NCI-H1417 (cell line): ENCODE measurements at places on chromosomes 5 and 9.

GRCh38 chr9:89361816-89362646 lies 43.7 kb downstream of the SECISBP2 start:
- no peak for DNase-seq

DNA sequence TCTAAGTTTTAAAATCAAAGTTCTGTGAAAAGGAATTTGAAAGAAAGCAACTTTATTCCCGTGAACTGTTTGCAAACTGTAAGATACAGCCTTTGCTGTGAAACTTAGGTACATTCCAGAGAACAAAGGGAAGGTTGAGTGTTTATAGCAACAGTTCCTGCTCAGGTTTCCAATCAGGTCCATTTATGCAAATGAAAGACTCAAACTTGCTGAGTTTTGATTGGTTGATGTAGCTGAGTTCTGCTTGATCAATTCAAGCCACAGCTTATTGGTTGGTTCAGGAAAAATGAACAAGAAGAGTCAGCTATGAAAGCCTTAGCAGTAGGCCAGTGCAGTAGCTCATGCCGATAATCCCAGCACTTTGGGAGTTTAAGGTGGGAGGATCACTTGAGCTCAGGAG lies 37.9 kb downstream of the SLC27A6 start:
- no peak for DNase-seq

DNA sequence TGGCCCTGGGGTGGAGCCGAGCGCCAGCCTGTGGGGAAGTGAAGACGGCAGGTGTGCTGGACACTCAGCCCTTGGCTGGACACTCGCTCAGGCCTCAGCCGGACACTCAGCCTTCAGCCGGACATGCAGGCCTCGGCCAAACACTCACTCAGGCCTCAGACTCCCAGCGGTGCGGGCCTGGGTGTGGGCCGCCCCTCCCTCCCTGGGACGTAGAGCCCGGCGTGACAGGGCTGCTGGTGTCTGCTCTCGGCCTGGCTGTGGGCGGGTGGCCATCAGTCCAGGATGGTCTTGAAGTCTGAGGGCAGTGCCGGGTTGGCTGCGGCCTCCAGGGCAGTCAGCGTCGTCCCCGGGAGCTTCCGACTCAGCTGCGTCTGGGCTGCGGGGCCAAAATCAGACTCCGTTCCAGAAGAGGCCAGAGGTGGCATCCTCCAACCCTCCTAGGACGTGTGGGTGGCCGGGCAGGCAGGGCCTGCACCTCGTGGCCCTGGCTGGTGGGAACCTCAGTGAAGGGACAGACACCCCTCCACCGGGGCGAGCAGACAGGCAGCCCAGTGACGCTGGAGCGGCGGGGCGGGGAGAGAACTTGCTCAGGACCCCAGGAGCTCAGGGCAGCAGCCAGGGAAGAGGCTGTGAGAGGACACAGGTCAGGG lies 28.4 kb downstream of the SLC6A18 start:
- no peak for DNase-seq

DNA sequence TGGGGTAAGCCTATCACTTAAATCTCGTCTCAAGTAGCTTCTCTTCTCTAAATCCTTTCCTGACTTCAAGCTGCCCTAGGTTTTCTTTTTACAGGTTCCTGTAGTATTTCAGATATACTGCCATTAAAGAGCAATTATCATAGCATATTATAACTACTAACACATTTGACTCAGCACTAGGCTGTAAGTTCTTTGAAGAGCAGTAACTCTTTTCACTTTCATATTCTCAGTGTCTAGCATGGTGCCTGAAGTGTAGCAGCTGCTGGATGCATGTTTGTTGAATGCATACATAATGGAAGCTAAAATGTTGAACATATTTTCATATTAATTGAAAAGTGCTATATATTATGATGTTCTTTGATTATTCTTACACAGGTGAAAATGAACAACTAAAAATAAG lies 22.5 kb downstream of the CCDC152 start:
- DNase-seq, result no peak

DNA sequence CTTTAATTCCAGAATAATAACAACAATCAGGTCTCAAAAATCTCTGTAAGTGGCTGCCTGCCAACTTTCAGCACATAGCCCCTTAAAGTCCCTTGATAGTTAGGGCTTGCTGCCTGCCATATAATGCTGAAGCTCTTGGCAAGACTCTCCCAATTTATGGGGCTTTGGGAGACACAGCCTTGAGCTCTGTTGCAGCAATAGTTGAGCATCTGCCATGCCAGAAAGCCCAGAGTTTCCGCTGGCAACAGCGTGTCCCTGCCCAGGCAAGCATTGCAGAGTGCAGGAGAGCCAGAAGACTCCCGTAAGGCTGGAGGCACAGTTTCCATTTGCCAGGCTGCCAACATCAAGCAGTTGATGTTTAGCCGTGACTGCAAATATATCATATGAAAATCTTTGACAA lies 678.5 kb upstream of the NUDT12 start:
- DNase-seq, result no peak

DNA sequence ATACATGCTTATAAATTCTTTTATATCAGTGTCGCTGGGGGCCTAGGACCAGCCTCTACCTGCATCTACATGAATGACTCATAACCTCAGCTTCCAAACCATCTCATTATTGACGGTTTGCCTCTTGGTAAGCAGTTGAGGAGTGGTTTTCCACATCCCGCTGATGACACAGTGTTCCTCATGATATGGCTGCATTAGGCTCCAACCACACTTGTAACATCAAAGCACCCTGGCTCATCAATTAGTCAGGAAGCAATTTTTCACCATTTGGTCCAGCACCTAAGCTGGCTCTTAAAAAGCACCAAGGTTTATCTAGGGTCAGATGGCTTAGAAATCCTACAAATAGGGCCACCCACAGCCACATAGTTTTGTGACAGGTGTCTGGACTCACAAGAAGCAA lies 402.4 kb downstream of the ARHGEF28 start:
- no peak for DNase-seq

GRCh38 chr5:172407241-172407691 lies 47.1 kb downstream of the SH3PXD2B start:
- DNase-seq, result no peak

DNA sequence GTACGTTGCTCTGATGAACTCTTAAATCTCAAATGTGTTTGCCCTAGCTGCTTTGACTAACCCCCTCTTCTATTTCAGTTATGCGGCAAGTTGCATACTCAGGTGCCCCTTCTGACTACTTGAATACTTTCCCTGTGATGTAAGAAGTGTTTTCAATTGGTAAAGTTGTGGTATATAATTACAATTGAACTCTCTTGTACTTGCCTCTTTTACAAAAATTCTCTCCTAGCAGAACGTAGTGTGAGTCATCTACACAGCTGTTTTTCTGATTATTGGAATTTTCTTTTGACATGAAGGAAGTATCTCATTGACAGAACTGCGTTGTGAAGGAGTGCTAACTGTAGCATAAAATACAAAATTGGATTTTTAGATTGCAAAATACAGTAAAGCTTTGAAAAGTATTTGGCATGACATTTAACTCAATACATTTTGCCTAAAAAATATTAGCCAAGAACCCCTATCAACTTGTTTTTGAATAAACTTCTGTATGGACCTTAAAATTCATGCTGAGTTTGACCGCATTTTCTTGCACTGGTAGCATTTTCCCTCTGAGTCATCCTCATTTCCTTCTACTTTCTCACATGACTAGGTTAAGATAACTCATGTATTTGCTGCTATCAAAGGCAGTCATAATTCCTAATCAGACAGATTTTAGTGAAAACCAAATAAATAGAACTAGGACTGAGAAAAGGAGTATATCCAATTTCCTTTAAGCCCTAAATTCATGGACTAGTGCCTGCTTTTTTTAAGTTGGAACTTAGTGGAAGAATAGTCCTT lies 6.3 kb downstream of the CRHBP start:
- DNase-seq, result no peak

GRCh38 chr9:130789747-130790672 lies 45.0 kb upstream of the ABL1 start:
- no peak for DNase-seq

- DNase-seq, result no peak
These were observed 72.0 kb downstream of the CEP120 start for GRCh38 chr5:123351240-123351639.

DNA sequence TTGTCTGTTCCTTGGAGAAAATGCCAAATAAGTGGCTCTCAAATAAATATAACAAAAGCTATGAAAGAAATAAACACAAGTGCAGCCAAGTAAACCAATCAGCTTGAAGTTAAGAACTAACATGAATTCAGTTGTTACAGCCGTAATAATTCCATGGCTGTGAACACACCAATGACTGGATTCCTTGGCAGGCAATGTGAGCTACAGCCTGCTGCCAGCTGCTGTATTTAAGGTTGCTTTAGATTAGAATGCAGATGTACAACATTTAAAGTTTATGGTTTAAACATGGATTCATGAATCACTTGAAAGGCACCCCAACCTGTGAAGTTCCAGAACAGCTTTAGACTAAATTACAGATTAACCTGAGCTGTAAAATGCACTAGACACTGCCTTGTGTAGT lies 626.4 kb upstream of the SEMA6A start:
- no peak for DNase-seq

DNA sequence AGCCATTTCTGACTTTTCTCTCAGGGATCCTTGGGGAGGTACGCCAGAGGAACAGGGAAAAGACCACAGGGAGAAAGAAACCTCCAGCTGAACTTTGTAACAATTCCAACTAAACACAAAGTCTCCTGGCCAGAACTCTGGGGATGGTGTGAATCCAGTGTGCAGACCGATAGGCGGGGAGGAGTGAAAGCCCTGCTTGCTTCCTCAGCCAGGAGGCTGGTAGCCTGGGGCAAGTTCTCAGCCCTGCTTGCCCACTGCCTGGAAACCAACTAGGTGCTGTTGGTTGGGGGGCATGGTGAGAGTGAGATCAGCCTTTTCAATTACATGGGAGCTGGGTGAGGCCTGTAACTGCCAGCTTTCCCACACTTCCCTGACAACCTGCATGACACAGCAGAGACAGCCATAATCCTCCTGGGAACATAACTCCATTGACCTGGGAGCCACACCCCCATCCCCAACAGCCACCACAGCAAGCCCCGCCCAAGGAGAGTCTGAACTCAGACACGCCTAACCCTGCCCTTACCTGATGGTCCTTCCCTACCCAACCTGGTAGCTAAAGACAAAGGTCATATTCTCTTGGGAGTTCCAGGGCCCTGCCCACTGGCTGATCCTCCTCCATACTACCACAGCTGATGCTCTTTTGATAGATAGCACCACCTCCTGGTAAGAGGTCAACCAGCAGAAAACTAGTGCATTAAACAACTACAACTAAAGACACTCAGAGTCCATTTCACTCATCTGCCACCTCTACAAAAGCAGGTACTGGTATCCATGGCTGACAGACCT lies 100.1 kb upstream of the TNFAIP8 start:
- DNase-seq, result no peak

DNA sequence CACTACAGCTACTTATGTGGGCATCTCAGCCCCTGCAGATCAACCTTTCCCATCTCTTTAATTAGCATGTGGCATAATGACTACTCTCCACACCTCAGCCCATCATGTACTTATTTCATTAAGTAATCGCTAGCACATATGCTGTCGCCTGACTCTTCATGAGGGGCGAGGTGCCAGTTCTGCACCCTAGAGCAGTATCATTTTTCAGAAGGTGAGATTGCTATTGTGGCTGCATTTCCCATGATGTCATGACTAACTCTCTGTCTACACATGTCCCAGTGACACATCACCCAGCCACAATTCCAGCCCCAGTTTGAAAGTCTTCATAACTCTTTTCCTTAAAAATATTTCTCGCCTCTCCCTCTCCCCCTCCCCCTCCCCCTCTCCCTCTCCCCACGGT lies 7.6 kb upstream of the F2RL1 start:
- DNase-seq, result no peak

- no peak for DNase-seq
These were observed 20.9 kb downstream of the RFK start for GRCh38 chr9:76373173-76373783.

- peak; percentile 95 for DNase-seq
These were observed 124.9 kb downstream of the SPOCK1 start for GRCh38 chr5:137374110-137374714.

- peak; percentile 59 for DNase-seq
These were observed 2.9 kb downstream of the NR4A3 start for GRCh38 chr9:99824378-99825171.

DNA sequence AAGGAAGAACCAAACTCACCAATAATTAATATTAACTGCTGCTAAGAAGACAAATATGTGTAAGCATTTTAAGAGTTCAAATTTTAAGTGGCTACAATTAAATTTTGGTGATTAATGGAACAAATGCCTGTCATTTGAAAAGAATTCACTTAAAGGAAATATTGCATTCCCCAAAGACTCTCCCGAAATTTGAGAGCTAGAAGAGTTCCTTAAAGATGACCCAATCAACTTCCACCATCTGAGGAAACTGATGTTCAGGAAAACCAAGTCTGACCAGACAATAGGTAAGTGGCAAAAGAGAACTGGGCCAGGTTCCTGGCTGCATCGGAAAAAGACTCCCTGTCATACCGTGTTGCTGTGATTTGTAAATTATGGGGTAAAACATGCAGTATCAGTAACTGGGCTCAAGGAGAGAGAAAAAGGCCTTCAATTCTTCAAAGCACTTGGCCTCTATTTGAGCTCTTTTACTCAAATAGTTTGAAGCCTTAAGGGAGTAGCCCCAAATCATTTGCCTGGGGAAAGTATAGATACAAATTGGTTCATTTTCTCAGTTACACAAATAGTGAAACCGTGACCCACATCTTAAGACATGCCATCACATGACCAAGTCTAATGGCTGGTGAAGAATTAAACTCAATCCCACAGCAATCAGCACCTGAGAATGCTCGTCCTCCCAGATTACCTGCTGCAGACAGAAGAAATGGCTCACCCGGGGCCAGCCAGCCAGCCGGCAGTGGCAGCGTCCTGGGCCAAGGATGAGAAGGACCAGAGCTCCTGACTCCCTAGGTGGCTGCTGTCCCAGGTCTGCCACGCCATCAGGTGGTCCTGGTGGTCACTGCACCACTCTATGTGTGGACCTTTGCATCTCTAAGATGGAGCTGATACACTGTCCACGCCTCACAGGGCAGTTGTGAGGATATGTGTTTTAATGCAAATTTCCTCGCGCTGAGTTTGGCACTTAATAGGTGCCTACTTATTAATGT lies 162.9 kb downstream of the TTLL11 start:
- no peak for DNase-seq

GRCh38 chr9:2307480-2307879 lies 292.3 kb downstream of the SMARCA2 start:
- no peak for DNase-seq

GRCh38 chr5:147685993-147686392 lies 96.5 kb downstream of the JAKMIP2 start:
- peak; percentile 16 for DNase-seq

- no peak for DNase-seq
These were observed 6.8 kb upstream of the SLC2A6 start for GRCh38 chr9:133485531-133486260.

- DNase-seq, result no peak
These were observed 112.2 kb downstream of the EGFLAM start for GRCh38 chr5:38370358-38371100.

DNA sequence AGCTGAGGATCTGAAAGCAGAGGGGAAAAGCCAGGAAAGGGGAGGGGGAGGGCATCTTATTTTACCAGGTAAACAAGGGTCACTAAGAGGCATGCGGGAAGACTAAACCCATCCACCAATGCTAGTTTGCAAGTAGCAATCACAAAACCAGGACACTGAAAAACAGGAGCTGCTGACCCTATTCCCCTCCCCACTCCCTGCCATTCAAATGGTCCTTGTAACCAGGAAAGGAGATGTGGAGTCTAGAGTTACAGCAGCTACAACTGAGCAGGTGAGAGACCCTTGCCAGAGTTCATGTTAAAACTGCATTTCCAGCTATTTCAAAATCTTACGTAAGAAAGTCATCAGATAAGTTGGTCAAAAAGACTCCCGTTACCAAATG lies 85.3 kb upstream of the SIMC1 start:
- DNase-seq, result no peak
